Stimulated activated CD8-positive, alpha-beta memory T cell treated with anti-CD3 and anti-CD28 coated beads, Interleukin-4, amount 100 ng/mL, for 1 hour (primary cell): ENCODE measurements at places on chromosomes 16 and 17.

GRCh38 chr17:57453841-57454425 is 197.6 kb downstream of the MSI2 start:
- DNase-seq: no peak

DNA sequence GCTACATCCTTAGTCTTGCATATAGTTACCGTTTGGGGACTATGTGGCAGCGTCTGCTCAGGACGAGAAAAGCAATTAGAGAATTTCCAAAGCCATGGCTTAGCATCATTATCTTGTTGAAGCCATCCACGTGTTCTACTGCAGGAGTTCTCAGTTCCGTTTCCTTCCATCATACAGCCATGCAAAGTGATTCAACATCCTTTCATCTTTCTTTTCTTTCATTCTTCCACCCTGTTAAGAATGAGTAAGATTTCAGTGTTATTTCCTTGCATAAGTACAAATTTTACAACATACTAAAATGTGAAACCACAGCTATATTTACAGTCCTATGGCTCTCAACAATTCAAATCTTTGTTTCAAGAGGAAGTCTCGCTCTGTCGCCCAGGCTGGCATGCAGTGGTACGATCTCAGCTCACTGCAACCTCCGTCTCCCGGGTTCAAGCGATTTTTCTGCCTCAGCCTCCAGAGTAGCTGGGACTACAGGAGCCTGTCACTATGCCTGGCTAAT is 3.8 kb downstream of the MARF1 start:
- no peak for DNase-seq

GRCh38 chr16:49822649-49823370 is 33.1 kb downstream of the ZNF423 start:
- DNase-seq: no peak

GRCh38 chr17:802901-803881 is 21.0 kb downstream of the MRM3 start:
- DNase-seq: no peak

DNA sequence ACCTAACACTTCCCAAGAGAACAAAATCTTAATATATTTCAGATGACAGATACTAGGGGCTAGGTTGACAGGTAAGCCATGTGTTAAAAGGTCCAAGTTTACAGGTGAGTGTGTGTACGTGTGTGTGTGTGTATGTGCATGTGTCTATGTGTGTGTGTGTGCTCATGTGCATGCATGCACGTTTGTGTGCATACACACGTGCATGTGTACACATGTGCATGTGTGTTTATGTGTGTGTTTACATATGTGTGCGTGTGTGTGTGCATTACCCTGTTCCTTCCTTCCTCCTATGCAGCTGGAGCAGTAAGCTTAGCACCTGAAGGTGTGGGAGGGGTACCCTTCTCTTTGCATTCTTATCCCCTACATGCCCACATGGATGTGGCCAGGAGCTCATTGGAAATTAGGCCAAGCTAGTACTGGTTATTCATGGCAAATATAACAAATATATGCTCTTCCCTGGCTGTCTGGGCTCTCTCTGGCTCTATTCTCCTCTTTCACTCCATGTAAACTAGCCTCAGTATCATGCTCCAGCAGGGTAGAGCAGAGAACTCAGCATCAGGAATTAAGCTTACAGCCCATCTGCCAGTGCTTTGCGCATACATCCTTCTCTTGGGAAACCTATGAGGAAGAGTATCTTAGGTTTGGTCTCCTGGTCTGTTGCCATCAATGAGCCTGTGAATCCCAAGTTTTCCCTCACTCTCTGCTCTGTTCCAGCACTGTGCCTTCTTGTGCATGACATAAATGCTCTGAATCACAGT is 258.0 kb upstream of the MYOCD start:
- DNase-seq: no peak

DNA sequence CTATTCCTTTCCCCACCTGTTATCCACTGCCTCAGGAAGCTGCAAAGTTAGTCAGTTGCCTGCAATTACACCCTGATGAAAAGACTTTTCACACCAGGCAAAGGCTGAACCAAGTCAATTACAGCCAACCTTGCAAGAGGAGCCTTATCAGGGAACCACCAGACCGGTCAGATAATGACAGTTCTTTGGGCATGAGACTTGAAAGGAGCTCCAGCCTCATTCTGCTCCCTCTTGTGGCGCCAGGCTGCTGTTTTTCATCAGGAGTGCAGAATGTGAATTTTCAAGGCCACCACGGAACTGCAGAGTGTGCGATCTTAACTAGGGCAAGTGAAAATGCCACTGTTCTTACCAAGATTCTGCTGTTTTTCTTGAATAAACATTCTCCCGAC is 22.5 kb downstream of the DNAI2 start:
- DNase-seq: no peak

DNA sequence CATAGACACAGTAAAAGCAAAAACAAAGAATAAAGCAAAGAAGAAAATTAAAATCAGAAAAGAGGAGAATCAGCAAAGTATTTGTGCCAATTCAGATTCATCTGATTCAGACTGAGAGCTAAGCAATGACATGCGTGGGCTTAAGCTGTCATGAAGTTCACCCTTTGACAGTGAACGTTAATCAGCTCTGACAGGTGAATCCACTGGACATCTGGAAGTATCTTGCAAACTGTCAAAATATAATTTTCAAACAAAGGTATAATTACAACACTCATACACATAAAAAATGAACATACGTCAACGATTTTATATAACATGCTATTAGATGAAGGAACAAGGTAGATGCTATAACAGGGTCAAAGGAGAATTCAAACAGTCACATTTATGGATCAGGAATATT is 596.3 kb upstream of the SALL1 start:
- no peak for DNase-seq

DNA sequence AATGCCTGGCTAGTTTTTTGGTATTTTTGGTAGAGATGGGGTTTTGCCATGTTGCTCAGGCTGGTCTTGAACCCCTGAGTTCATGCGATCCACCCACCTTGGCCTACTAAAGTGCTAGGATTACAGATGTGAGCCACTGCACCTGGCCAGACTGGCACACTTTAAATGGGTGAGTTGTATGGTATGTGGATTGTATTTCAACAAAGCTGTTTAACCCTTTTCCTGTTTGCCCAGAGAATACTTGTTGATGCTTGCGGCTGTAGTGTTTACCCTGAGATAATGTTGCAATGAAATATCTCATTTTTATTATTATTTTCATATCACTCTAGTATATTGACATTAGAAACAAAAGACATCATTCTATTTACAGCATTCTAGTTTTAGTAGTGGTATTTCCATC is 17.1 kb upstream of the TMEM94 start:
- DNase-seq: no peak

GRCh38 chr17:73506470-73507435 is 137.5 kb downstream of the SDK2 start:
- no peak for DNase-seq

DNA sequence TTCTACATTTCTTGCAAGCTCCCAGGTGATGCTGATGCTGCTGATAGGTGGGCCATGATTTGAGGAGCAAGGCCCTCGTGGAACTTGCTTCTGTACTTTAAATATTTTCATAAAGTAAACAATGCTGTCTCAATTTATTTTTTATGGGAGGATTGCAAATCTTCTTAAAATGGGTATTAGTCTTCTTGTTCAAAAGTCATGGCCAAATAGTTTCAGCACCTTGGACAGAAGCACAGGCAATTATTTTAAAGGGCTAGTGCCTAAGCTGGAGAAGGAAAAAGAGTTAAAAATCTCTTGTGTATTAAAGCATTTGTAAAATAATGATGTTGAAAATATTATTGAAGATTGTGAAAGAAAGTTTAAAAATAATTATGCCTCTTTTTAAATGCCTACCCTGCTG is 50.5 kb downstream of the GPR139 start:
- no peak for DNase-seq
